ENCODE measurements at places on chromosomes 3 and 15.

DNA sequence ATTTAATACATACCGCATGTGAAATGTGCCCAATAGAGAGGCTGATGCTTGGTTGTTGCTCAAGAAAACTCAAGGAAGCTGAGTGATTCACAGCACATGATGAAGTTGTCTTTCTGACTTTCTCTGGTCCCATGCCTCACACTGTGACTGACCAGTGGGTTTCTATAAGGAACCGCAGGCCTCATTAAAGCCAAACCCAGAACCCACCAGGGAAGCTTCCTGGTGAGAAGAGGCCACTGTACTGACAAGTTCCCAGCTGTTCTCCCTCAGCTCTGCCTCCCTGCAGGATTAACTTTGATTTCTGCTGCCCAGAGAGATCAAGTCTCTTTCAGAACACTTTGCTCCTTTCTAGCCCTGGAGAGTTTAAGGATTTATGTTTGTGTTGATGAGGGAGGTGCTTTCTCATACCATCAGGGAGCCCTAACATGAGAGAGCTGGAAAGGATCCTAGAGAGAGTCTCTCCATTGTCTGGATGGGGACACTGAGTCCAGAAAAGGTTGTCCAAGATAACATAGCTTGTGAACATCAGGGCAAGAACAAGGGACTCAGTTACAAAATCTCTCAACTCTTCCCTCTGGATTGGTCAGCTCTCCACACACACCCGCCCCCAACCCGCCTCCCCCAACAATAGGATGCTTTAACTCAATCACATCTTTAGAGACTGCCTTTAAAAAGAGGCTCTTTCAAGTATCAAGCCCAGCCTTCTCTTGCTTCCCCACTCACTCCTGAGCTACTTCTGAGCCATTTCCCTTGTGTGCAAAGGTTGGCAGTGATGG, 303.2 kb upstream of the TLE3 start:
- no peak for DNase-seq

DNA sequence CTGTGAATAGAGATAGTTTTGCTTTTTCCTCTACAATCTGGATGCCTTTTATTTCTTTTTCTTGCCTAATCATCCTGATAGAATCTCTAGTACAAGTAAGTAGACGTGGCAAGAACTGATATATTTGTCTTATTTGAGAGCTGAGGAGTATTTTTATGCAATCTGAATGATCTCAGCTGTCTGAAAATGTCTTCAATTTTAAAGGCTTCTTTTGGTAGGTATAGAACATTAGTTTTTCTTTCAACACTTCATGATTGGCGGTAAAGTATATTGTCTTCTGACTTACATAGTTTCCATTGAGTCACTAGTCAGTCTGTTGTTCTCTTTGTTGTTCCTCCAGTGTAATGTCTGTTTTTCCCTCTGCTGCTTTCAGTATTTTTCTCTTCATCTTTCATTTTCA, 31.3 kb downstream of the MGA start:
- no peak for DNase-seq

DNA sequence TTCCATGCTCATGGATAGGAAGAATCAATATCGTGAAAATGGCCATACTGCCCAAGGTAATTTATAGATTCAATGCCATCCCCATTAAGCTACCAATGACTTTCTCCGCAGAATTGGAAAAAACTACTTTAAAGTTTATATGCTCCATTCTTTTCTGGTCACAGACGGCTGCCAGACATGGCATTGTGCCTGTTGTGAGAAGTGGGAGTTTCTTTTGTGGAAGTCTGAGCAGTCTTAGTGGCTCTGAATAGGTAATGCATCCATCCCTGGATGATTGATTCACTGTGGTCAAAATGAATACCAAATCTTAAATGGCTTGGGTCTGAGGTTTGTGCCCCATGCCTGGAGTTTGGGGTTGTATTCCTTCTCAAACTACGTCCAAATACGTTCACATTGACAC, 274.5 kb upstream of the AZI2 start:
- DNase-seq = no peak

DNA sequence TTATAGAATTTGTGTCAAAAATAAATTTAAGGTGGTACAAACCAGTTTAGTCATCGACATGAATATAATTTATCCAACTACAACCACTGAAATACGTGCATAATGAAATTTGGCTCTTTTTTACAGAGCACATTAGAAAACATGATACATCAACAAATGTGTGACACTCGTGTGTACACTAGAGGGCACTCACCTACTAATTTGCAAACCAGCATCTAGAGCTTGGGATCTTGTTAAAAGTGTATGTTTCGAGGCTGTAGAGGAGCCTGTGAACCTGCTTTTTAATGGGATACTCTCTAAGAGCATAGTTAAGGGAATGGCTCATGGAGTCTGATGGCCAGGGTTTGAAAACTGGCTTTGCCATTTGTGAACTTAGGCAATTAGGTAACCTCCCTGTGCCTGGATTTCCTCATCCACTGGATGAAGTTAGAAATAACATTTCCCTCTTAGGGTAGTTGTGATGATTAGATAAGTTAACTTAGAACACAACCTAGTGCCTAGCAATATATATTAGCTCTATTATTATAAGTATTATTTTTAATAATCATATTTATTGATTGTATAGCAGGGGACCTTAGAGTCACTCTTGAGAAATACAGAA, 8.8 kb upstream of the CPOX start:
- no peak for DNase-seq

- no peak for DNase-seq
Measured at GRCh38 chr15:44550256-44550655, 13.3 kb downstream of the EIF3J start.

GRCh38 chr15:67127965-67128364, 62.6 kb downstream of the SMAD3 start:
- DNase-seq = no peak

- DNase-seq = peak; percentile 93
Measured at GRCh38 chr3:119676771-119677640, at the start of gene COX17. COX17 (minus strand) TSS chr3:119677406; CDS start chr3:119677310, 96 bp downstream.

- no peak for DNase-seq
Measured at GRCh38 chr3:40938591-40938990, 260.7 kb upstream of the CTNNB1 start.

- DNase-seq = no peak
Measured at GRCh38 chr15:25247407-25248038, 191.3 kb downstream of the UBE3A start.

All from KG1 (cell line).